Pulmonary artery endothelial cell (primary cell): ENCODE measurements at places on chromosomes 7 and 10. TPM values are rescaled to one million over a fixed set of nuclear protein-coding genes. Genes with fewer than 3 reads are reported as not detected.
A peak's percentile ranks its signal among the peaks of the same experiment; 100 is the strongest.

DNA sequence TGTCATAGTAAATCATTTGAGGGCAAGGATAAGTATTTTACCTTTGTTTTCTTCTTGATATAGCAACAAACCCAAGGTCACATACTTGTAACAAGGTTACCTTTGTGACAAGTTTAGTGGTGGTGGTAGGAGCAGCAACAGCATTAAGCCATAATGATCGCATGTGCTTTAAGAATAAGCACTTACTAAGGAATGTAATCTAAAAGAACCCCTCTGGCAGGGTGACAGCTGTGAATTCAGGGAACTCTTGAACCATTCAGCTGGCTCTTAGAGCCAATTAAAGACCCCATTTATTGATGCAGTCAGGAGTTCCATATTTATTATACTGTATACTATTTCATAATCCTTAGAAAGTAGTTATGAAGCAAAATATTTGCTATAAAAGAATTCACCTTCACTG is 370.8 kb downstream of the EXOC4 start:
- no peak for DNase-seq

FAM20C gene
- 11.6 and 13.3 TPM in 2 replicates for total RNA-seq

GRCh38 chr7:128876586-128876977 is 13.9 kb downstream of the ATP6V1F start:
- DNase-seq = no peak

- DNase-seq = no peak
Measured at GRCh38 chr10:91389636-91390512, 20.3 kb upstream of the HECTD2 start.

CUBN gene
- total RNA-seq = 1.4 and 2.0 TPM in 2 replicates

DPYSL4 gene
- 10.5 and 14.1 TPM in 2 replicates for total RNA-seq

TMEM26 gene
- 0.14 and 0.26 TPM in 2 replicates for total RNA-seq

- no peak for DNase-seq
Measured at GRCh38 chr10:64773357-64773756, 1252.2 kb downstream of the REEP3 start.

- DNase-seq = peak; percentile 72
Measured at GRCh38 chr10:120734483-120735078, 116.6 kb upstream of the WDR11 start.

DENND2A gene
- total RNA-seq = 0.04 and 0.07 TPM in 2 replicates

GIMAP7 gene
- total RNA-seq = 48.7 and 72.0 TPM in 2 replicates

- DNase-seq = no peak
Measured at GRCh38 chr10:71077796-71078453, 134.4 kb upstream of the UNC5B start.

DNA sequence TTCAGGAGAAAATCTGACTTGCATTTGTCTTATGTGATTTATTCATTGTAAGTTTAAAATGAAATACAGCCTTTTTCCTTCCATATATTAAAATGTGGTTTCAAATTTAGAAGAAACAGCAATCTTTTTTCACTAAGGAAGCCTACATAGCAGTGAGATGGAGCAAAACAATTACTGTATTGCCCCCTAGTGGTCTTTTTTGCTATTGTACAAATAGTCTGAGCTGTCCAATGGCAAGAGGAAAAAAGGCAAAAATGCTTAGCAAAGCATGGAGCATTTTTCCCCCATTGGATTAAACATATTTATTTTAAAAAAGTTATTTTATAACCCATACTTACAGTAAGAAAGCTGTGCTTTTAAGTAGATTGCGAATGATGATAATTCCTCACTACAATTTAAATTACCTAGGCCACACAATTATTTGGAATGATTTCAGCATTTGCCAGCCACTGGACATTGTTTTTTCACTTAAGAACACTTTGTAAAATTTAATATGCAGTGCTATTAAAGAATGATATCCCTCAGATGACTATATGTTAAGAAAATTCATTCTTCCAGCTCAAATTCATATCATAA is 119.5 kb downstream of the CPED1 start:
- DNase-seq = no peak

- DNase-seq = no peak
Measured at GRCh38 chr7:26479581-26479980, 187.9 kb downstream of the SNX10 start.

- DNase-seq = no peak
Measured at GRCh38 chr7:2715341-2716231, 27.6 kb downstream of the AMZ1 start.

MNX1 gene
- not detected in 2 replicates for total RNA-seq

- no peak for DNase-seq
Measured at GRCh38 chr7:12643001-12643643, 44.3 kb upstream of the ARL4A start.

- no peak for DNase-seq
Measured at GRCh38 chr10:32033171-32033570, 23.1 kb downstream of the KIF5B start.

DNA sequence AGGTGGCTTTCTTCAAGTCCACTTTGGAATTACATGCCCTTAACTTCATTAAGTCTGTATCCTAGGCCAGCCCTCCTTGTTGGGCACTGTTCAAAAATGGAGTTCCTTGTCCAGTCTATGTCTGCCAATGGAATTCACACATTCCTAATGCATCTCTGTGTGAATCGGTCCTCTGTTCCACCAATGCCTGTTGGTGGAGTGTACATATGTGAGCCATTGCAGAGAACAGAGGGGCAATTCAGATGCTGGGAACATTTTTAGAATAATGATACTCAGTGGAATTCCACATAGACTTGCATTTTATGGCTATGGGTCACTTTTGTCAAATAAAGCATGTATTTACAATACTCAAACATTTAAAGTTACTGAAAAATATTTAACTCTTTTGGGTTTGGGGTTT is 108.3 kb downstream of the COL28A1 start:
- no peak for DNase-seq

- no peak for DNase-seq
Measured at GRCh38 chr7:13802651-13803050, 186.8 kb downstream of the ETV1 start.

ELAPOR2 gene
- 26.0 and 46.4 TPM in 2 replicates for total RNA-seq

- DNase-seq = no peak
Measured at GRCh38 chr7:105454095-105454747, 65.5 kb upstream of the SRPK2 start.

DNA sequence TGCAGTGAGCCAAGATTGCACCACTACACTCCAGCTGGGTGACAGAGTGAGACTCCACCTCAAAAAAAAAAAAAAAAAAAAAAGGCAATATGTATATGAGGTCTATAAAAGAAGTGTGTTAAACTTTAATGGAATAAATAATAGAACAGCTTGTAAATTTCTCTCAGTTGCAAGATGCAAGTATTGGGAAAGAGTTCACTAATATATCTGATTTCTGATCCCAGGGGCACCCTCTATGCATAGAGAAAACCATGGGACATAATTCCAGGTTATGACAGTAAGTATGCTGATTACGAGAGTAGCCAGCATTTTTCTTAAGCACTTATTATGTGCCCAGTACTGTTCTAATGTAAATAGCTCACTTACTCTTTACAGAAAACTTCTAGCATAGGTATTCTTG is 66.1 kb upstream of the AFAP1L2 start:
- no peak for DNase-seq

- no peak for DNase-seq
Measured at GRCh38 chr10:10326116-10326515, 691.6 kb upstream of the CELF2 start.

ASZ1 gene
- not detected in 2 replicates for total RNA-seq

PLXDC2 gene
- total RNA-seq = 0.59 and 2.9 TPM in 2 replicates

DNA sequence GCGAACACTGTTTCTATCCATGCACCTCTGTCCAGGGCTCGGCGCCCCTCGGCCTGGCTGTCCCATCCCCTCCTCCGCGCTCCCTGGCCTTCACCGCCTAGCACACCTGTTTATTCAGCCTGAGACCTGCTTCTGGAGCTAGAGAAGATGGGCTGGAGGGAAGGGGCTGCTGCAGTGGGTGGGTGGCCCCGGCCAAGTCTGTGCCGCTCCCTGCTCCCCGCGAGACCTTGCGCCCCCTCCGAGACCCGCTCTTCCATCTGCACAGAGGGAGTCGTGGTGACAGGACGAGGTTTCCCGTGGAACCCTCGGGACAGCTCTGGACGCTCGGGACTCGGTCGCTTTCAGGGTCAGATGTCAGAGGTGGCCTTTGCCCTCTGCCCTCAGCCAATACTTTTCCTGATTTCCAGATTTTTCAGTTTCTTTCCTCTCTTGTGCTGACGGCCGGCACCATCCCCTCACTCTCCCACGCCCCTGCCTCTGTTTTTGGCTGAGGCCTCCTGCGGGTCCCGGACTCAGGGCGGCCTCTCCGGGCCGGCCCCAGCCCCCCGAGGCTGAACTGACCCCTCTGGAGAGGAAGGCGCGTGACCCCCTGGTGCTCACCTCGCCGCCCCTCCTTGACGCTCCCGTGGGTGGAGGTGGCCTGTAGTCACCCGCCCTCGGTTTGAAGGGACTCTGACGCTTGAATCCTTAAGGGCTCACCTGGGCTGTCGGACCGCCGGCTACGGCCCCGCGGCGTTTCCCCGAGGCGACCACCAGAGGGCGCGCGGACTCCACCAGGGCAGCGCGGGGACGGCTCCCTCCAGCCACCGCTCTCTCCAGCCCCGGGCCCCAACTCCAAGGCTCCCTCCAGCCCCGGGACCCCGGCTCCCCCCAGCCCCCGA is 15.6 kb downstream of the SHH start:
- no peak for DNase-seq

TMEM225B gene
- not detected in 2 replicates for total RNA-seq

DNA sequence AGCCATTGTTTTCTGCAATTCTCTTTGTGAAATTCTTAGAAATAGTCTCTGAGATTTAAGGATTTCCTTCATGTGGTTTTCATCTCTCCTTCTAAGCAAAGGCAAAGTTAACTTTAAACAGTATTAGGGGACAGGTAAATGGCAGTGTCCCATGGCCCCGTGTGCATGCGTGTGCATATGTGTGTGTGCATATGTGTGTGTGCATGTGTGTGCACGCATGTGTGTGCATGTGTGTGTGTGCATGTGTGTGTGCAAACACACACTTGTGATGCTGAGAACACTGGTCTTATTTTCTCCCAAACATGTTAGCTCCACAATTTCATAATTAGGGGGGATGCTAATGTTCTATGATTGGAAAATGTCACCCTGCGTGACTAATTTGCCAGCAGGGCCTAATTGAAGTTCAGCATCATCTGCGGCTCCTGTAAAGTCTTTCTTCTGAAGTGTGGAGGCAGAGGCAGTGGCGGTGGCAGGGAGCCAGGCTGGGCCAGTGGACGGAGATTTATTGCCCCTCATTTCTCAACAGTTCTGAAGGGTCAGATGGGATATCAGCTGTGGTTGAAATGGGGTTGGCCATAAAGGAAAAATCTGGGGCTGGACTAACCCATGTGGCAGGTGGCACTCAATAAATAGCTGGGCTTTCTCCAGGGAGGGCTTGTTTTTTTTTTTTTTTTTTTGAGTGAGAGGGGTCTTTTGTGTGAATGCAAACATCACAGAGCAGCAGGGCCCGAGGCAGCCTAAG is 289.3 kb upstream of the PODXL start:
- no peak for DNase-seq

GRCh38 chr10:84265418-84265817 is 20.6 kb downstream of the RGR start:
- no peak for DNase-seq

GRCh38 chr10:43407148-43407575 is 1.8 kb downstream of the HNRNPF start:
- DNase-seq = no peak

GRCh38 chr10:91250341-91250740 is 29.9 kb downstream of the PCGF5 start:
- no peak for DNase-seq

DNA sequence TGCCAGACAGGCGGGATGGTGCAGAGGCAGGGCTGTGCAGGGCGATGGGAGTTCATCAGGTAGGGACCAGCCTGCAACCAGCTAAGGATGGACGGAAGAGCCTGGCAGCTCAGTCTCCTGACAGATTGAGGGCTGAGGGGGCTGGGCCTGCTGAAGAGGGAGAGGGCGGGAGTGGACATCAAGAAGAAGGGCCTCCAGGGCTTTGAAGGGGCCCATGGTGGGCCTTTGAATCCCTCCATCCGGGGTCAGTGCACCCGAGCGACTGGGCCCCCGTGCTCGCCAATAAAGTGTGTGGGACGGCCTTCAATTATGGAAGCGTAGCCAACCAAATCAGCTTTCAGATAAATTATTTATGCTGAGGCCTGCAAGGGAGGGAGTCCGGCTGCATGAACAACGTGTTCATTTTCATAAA is 431.2 kb downstream of the RPS24 start:
- no peak for DNase-seq

- DNase-seq = no peak
Measured at GRCh38 chr7:148515728-148516695, 74.6 kb upstream of the C7orf33 start.

- DNase-seq = no peak
Measured at GRCh38 chr7:151386301-151387160, 23.3 kb downstream of the WDR86 start.

GRCh38 chr7:44969701-44970522 is 8.9 kb downstream of the MYO1G start:
- DNase-seq = no peak

DNA sequence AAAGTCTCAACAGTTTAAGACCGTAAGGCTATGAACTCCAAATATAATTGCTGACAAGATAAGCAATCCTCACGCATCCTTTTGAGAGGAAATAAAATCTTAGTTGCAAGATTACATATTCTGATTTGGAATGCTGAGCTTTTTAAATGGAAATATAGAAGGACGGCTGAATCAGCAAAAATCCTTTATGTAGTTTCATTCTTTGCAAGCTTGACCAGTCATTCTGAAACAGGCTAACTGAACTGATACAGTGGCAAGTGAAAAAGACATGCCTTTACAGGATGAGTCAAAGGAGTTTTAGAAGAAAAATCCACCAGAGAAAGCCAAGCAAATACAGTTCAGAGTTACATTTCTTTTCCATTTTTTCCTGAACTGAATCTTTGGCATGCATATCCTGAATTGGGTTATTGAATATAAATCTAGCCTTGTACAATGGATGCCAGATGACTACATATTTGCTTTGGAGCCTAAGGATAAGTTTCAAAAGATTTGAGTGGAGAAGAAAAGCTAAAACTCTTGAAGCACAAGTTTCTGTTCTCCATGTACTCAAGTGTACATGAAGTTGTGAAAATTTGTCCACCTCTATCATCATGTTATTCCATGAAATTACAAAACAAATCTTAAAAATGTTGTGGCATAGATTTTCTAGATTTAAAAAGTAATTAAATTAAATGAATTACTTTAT is 4.4 kb downstream of the VIM start:
- no peak for DNase-seq

GRCh38 chr10:129514568-129515451 is 47.8 kb downstream of the MGMT start:
- no peak for DNase-seq

GRCh38 chr7:93715234-93715633 is 140.7 kb upstream of the CALCR start:
- peak; percentile 1 for DNase-seq

- no peak for DNase-seq
Measured at GRCh38 chr7:150335108-150335773, 6.2 kb downstream of the RARRES2 start.
